NCI-H2081 treated with DMSO at 0.1 percent for 48 hours (cell line): ENCODE measurements at places on chromosomes 1 and 21.

DNA sequence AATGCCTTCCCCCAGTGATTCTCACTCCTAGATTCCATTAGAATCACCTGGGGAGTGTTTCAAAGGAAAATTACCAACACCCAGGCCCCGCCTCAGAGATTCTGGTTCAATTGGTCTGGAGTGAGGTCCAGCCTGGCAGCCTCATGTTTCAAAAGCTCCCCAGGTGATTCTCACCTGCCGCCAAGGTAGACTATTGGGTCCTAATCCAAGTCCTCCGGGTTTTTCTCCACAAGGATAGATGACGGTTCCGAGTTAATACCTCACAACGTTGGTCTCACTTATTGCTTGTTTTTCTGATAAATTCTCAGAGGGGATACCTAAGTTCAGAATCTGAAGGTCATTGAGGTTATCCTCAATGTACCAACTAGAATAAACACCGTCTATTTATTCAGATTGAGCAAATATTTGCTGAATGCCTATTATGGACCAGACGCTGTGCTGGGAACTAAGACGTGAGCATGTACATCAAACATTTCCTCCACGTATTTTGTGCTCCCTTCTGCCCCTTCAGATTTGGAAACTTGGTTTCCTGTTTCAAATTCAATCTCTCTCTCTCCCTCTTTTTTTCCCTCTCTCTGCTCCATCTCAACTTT, 97.5 kb downstream of the SEC16B start:
- DNase-seq: no peak

DNA sequence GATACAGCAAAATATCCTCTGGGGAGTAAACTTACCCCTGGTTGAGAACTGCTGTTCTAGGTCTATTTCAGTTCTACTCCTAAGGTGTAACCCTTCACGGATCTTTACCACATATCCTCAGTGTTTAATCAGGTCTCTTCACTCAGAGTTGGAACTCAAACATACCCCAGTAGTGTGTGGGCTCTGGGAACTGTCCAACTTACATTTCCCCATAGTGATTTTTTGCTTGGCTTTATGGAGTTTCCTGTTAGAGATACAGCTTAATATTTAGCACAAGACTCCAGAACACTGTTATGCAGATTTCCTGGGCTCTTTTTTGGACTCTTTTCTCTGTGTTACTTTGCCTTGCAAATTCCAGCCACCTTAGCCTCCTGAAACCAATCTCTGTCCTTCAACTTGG, 26.7 kb upstream of the LIN9 start:
- no peak for DNase-seq

DNA sequence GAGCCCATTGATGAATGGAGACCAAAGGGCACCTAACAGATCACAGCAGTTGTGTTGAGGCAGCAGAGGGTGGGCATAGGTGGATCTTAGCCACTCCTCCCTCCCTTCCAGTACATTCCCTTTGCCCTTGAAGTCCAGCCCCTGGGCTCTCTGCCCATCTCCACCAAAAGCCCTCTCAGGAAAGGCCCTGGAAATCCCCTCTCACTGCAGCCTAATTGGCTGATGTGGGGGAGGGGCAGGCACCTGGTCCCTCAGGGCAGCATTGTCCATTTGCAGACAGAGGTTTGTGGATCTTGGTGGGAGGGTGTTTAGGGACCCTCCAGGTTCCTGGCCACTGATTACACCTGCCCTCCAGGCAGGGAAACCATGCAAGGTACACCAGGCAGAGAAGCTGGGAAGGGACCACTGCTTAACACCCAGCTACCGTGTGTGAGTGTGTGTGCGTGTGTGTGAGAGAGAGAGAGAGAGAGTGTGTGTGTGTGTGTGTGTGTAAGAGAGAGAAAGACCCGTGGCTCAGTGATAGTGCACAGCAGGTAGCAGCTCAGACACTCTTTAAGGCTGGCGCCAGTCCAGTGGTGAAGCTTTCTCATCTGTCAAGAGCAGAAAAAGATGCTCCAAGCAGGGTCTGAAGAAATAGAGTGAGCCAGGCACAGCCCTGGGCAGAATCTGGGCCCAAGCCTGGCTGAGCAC, 71.1 kb downstream of the MATN1 start:
- no peak for DNase-seq

DNA sequence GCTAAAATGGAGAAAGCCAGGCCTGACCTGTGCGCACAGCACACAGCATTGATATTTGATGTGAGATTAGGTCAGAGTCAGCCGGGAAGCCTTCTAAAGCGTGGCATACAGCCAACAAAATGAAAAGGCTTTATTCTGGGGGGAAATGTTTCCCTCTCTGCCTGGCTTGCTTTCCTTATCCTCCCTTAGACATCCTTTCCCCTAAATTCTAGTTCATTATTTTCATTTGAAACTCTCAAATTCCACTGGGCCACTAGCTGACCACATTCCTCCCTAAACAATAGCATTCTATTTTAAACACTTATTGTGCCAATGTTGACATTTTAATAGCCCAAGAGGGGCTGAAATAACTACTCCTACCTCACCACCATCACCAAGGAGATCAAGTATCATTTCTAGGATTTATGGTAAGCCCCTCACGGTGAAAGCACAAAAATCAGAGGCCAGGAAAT, 49.4 kb downstream of the LEPR start:
- DNase-seq: no peak

- DNase-seq: no peak
Observed at GRCh38 chr1:89484092-89485038, 40.3 kb upstream of the LRRC8B start.

- no peak for DNase-seq
Observed at GRCh38 chr1:231534703-231535159, 6.3 kb downstream of the TSNAX start.

- DNase-seq: no peak
Observed at GRCh38 chr1:2046174-2046917, 3.9 kb upstream of the PRKCZ start.

DNA sequence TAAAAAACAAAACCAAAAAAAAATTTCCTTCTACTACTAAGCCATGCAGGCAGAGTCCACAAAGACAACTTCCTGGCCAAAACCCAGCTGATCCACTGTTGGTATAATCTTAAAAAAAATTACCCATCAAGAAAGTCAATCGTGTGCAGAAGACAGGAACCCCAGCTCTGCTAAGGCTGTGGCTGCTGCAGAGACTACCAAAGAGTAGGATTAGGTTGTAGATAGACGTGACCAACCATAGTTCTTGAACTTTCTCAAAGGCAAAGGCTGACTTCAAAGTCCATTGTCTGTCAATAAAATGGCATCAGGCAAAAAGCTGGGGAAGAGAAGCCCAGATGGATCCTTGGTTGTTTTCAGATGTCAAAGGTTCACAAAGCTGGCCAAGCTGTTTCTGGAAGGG, 3.4 kb downstream of the PSMB4 start:
- DNase-seq: no peak

- no peak for DNase-seq
Observed at GRCh38 chr21:26795866-26796329, 49.3 kb downstream of the ADAMTS1 start.

DNA sequence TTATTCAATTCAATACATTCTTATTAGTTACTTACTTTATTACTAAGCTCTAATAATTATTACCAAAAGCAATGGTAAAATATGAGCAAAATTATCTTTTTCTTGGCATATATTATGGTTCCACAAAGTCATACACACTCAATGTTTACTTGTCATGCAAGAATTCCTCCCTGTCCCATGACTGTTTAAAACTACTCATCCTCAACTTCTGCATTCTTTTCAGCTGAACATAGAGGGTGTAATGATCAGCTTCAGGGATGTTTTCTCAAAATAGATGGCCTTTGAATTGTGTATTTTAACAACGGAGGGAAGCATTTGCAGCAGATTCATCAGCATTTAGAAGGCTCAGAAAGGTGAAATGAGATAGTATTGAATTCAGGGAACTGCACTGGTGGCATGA, 499.0 kb downstream of the RWDD3 start:
- no peak for DNase-seq

- DNase-seq: no peak
Observed at GRCh38 chr1:223045164-223045957, 97.7 kb downstream of the TLR5 start.

- no peak for DNase-seq
Observed at GRCh38 chr21:29212446-29212845, 82.0 kb downstream of the MAP3K7CL start.

GRCh38 chr1:185990565-185990964, 256.4 kb downstream of the HMCN1 start:
- DNase-seq: no peak

- no peak for DNase-seq
Observed at GRCh38 chr1:174931214-174931613, 68.5 kb upstream of the CACYBP start.

- DNase-seq: no peak
Observed at GRCh38 chr1:44553127-44553758, 121.0 kb downstream of the TMEM53 start.

DNA sequence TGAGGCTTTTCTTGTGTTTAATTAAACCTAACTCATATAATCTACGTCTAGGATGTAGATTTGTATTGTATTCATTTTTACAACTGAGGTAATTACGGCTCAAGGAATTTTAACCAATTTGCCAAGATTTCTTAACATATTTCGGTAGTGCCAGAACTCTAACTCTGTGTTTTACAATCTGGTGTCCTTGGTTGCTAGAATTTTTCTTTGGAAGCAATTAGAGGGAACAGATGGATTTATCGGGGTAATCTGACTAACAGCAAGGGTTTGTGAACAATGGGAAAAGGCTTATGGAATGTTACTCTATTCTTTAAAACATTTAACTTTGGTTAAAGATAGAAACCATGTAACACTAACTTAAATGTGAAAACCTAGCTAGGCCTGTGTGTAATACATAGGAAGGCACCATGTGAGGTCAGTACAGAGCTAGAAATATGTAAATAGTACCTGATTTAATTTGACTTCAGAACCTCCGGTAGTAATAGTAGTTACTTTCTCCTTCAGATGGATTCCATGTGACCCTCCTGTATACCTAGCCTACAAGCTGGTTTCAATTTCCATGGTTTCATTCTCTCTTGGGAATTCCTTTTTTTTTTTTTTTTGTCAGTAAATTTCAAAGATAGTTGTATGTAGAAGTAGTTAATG, 1.2 kb downstream of the MTF2 start:
- peak; percentile 23 for DNase-seq

- DNase-seq: no peak
Observed at GRCh38 chr1:243474136-243474881, 218.5 kb downstream of the SDCCAG8 start.

GRCh38 chr1:25485536-25486411, 55.1 kb downstream of the MACO1 start:
- DNase-seq: no peak

- DNase-seq: no peak
Observed at GRCh38 chr1:39378377-39378776, 113.1 kb upstream of the BMP8A start.

DNA sequence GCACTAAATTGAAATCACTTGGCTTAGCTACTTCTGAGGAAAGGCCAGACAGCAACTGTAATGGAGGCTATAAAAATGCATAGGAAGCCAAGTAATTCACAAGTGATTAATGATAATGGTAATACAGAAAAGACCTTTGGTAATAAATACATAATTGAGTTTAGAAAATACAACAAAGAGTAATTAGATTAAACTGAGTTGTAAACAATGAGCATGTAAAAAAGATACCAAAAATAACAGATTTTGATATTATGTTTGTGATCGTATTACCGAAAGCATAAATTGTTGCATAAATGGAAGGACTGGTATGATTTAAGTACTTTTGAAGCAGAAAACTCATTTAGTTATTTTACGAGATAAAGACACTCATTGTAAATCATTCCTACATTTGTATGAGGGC, 556.7 kb upstream of the TMPRSS15 start:
- DNase-seq: no peak

GRCh38 chr1:224879162-224879803, 50.2 kb upstream of the DNAH14 start:
- no peak for DNase-seq

GRCh38 chr1:66493731-66494130, 40.2 kb upstream of the SGIP1 start:
- no peak for DNase-seq

DNA sequence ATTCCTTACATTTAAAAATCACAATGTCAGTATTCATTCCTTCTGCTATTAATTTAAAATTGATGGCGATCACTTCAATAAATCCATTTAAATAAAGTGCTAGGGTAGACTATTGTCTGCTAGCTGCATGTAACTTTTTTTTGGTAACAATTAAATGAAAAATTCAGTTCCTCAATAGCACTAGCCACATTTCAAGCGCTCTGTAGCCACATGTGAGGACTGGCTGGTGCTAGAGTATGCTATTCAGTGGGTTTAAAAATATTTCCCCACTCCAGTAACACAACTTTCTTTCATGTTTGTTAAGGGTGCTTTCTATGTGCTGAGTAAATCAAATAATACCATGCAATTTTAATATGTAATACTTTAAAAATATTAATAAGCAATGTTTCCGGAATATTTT, 108.2 kb downstream of the LTN1 start:
- DNase-seq: no peak

DNA sequence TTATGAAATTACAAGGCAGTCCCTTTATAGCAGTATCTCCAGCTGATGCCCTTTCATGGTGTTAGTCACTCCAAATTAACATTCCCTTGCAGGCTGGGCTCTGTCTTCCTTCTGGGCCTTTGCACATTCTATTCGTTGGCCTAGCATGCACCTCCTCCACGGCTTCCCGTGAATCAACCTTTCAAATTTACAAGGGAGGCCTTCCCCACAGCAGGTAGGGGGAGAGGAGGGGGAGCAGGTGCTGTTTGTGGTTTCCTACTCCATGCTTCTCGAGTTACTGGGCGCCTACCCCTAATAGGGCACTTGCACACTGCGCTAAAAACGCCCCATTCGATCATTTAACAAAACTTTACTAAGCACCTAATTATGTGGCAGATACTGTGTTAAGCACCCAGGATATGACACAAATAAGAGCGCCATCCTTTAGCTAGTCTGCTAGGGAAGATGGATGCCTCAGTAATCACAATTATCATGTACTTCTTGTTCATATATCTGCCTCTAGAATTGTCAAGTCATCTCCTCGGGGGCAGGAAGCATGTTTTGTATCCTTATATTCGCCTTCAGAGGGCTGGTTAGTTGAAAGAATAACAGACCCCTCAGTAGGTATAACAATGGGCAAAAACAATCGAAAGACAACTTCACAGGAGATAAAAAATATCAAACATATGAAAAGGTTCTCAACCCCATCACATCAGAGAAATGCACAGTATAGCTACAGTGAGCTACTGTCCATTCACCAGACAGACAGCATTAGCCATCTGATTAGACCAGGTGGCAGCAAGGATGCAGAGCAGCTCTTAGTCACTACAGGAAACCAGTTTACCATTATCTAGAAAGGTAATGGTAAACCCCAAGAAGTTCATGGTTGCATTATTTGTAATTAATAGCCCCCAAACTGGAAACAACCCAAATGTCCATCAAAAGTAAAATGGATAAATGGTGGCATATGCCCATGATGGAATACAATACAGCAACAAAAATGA, 1.7 kb upstream of the ADAR start:
- DNase-seq: no peak

DNA sequence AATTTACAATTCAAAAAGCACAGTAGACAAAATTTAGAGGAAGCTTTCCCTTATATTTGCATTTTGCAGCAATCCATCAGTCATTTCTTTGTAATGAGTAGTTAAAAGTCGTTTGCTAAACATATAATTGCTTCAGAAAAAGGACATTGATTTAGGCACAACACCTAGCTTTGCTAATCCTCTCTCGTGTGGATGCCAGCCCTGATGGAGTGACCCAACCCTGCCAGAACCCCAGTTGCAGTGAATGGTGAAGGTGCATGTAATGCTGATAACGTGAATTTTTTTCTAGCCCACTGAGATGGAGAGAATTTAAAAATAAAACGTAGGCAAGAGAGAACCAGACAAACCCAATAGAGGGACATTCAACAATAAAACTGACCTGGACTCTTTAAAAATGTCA, 263.4 kb downstream of the GRIK1 start:
- no peak for DNase-seq
